ENCODE measurements at places on chromosomes 5 and 9. TPM values are rescaled to one million over a fixed set of nuclear protein-coding genes. Genes with fewer than 3 reads are reported as not detected.
A peak's percentile ranks its signal among the peaks of the same experiment; 100 is the strongest.

DNA sequence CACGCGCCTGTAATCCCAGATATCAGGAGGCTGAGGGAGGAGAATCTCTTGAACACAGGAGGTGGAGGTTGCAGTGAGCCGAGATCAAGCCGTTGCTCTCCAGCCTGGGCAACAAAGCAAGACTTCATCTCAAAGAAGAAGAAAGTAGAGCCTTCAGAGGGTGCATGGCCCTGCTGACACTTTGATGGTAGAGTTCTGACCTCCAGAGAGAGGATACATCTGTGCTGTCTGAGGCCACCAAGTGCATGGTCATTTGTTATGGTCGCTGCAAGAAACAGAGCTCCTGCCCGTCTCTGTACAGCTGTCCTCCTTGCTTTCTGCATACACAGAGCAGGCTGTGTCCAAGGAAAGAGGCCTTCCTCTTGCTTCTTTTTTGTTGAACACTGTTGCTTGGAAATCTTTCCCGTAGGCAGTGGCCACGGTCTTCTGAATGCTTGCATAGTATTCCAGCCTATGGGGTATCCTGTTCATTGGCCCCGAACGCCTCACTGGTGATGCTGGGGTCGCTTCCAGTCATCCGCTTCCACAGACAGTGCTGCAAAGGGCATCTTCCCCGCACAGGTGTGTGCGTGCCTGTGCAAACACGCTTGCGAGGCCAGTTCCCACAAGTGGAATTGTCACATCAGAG is 36.8 kb upstream of the UNC5A start:
- no peak for DNase-seq

Gene GNG10
- 8.3 TPM for total RNA-seq

DNA sequence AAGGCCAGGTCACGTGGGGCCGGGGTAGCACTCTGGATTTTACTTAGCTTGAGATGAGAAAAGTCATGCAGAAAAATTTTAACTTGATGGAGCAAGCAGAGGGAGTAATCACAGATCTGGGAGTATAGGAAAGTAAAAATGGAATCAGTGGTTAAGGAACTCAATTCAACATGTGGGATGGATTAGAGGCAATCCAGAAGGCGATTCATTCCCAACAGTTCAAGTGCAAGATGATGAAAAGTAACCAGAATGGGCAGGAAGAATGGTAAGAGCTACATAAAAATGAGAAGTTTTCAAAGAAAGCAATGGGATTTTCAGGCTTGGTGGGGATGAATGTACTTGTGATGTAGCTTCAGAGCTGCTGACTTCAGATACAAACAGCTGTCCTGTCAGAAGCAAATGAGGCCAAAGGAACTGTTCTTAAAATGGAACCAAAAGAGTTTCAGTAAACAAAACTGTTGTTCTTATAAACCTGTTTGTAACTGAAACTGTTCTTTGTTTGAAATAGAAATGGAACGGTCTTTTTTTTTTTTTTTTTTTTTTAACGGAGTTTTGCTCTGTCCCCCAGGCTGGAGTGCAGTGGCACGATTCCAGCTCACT is 5.6 kb upstream of the SEC24A start:
- peak; percentile 10 for DNase-seq

DNA sequence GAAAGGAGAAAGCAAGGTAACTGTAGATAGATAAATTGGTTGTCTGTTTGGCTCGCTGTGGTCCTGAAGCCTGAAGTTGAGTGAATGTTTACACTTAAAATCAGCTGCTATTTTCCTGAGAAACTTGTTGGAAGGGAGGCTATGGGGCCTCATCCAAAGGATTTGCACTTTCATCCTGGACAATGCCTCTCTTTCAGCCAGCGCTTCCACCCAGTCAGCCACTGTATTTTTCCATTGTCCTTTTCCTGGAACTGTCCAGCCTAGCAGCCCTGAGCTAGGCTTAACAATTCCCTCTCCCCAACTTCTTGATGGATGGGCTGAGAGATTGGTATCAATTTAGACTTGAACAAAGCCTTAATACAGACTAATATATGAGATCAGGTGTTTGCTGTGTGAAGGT is 429.2 kb downstream of the DMAC1 start:
- DNase-seq, result no peak

DNA sequence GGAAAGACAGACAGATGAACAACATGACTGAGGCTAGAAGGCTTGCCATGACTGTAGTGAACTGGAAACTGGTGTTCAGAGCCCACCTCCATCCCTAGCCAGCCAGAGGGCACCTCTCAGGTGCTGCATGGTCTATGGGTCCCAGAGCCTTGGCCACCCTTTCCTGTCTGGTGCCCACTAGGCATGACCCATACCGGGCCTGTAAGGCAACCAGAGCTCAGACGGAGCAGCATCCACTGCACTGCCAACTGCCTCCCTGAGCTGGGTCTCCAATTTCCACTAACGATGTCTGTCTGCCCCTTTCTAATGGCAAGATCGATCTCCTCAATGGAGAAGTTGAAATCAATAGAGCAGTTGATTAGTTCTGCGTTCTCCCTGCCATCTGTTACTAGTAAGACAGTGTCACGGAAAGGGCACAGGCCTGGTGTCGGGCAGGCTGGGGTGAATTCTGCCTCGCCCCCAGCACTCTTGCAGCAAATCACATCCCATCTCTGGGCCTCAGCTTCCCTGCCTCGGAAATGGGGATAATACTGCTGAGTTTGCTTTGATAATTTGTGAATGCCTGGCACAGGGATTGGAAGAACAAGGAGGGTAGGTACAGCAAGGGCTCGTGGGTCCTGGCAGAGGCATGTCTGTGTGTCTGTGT is 172.3 kb upstream of the MVB12B start:
- no peak for DNase-seq

GRCh38 chr5:86786955-86787354 is 169.2 kb downstream of the COX7C start:
- DNase-seq, result no peak

Gene SH3TC2
- total RNA-seq, result not detected

Gene TLX3
- total RNA-seq, result not detected

DNA sequence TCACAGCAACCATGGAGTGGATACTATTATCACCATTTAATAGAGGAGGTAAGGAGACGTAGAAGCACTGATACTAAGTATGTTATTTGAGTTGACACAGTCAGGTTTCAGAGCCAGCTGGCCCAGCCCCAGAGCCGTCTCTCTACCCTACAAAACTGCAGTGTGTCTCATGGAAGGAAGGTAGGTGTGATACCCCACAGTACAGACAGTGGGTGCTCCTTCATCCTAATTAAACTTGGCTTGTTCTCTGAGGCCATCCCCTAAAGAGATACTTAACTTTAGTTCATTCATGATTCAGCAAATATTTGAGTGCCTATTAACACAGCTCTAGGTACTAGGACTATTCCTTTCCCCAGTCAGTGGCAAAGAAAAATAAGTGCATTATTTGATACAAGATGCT is 22.6 kb downstream of the PIP5K1B start:
- DNase-seq, result no peak

DNA sequence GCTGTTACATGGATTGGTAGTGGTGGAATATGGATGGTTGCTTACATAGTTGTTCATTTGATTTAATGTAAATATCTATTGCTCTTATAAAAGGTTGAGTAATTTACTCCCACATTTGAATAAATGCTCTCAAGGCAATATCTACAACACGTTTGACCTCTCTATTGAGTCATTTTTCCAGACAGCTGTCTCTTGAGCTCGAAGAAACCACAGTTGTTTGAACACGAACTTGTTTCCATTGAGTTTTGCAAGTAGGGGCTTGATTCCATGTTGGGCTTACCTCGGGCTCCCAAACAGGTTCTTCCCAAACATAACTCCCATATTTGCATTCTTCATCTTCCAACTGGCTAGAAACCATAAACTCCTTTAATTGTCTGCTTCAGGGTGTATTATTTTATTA is 115.0 kb upstream of the HMHB1 start:
- no peak for DNase-seq
